T-helper 2 cell (primary cell): ENCODE measurements at places on chromosomes 1 and 21.

- DNase-seq: peak; percentile 52
Measured at GRCh38 chr1:10217748-10218441, 7.5 kb downstream of the KIF1B start.

DNA sequence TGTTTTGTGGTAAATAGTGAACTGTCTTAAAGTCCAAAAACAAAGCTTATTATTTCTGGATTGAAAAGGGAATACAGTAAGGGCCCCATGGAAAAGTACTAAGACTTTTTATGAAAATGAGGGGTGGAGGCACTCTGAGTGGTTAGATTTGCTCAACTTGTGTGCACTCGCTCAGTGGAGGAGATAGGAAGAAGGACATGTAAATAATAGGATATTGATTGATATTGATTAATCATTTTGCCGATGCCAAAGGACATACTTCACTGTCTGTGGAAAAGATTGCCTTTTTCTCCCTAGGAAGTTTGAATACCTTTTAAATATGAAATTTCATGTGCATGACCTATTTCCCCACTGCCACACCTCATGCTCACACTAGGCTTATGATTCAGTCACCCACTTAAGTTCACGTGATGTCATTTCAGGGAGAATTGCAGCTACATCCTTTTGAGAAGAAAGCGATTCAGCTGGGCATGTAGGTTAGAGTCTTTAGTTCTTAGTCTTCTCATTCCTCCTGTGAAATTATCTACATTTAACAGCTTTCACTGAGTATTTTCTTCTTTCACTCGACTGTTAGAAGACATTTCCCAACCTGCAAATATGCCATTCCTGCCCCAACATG is 5.0 kb downstream of the MTR start:
- no peak for DNase-seq

DNA sequence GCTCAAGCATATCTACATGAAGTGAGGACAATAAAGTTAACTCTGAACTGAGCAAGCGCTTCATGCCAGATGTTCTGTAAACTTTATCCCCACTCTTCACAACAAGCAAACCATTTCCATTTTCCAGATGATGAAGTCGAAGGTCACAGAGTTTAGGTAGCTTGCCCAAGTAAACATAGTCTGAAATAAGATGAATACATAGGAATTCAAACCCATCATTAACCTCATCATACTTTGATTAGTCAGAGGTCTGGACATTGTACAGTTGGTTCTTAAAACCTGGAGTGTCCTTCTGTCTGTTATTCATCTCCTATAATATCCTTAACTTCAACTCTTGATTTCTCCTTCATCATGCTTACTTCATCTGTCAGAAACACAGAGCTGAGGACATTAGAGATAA is 180.3 kb upstream of the C8B start:
- DNase-seq: no peak

GRCh38 chr21:25171438-25171837 is 435.8 kb downstream of the MRPL39 start:
- no peak for DNase-seq

DNA sequence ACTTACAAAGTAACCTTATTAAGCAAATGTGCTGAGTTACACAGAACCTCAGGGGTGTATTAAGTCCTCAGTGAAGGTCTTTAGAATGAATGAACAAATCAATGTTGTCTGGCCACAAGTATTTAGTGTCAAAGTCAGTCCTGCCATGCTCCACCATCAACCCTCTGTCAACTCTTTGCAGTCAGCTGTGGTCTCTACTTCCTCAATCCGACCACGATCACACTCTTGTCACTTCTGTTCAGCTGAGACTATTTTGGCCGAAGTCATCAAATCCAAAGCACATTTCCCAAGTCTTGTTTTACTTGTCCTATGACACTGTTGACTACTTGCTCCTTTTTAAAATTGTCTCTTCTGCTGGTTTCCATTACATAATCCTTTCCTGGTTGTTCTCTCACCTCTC is 173.5 kb downstream of the ST6GALNAC5 start:
- DNase-seq: no peak

DNA sequence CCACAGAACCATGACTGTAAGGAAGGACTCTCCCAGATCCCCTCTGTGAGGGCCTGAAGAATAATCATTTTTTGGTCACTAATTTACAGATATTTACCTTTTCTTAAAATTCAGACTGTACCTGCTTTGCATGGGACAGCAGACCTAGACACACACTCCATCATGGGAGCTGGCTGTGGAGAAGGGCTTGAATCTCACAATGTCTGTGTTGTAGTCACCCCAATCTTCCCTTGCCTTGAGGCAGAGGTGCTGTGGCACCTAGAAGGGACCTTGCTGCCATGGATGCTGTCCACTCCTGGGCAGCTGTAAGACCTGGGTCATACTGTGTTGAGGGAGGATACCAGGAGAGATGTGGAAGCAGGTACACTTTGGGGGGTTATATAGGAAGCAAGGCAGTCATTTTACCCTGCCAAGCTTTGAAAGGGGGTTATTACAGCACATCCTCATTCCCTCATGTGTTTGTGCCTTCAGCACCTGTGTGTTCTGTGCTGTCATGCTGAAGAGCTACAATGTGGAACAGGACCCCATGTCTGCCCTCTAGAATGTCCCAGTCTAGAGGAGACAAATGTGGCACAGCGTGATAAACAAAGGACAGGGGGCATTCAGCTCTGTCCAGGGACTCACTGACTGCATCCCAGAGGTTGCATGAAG is 27.1 kb downstream of the TRAF5 start:
- DNase-seq: no peak

DNA sequence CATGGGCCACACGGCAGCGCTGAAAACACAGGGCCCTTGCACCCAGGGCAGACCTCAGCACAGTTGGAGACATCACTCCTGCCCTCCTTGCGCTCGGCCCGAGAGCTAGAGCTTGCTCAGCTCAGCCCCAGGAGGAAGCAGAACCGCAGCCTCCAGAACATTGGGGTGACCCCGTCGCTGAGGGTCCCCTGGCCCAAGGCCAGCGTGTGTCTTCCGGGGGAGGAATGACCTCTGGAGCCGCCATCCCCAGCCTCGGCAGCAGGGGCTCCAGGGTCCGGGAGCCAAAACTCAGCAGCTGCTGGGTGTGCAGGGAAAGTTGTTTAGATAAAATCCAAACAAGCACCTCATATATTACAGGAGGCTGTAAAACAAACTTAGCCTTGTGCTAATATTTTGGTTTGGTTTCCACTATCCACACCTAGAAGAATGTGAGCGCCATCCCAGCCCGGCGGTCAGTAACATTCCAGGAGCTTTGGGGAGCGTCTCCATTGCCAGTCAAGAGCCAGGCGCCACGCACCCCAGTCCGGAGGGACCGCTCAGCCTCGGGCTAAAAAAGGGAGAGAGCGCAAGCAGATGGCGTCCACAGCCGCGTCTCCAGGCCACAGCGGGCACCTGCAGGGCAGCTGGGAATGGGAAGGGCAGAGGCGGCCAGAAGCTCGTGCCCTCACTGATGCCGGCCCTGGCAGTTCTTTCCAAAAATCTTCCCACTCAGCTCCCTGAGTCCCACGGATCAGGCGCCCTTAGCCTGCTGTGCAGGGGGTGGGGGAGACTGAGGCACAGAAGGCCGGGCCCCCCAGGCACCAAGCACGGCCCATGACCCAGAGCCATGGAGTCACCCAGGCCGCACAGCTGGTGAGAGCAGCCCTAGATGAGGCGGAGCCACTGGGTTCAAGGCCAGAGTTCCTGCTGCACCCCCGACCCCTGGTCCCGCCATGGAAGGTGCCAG is 52.0 kb downstream of the SLX9 start:
- no peak for DNase-seq

DNA sequence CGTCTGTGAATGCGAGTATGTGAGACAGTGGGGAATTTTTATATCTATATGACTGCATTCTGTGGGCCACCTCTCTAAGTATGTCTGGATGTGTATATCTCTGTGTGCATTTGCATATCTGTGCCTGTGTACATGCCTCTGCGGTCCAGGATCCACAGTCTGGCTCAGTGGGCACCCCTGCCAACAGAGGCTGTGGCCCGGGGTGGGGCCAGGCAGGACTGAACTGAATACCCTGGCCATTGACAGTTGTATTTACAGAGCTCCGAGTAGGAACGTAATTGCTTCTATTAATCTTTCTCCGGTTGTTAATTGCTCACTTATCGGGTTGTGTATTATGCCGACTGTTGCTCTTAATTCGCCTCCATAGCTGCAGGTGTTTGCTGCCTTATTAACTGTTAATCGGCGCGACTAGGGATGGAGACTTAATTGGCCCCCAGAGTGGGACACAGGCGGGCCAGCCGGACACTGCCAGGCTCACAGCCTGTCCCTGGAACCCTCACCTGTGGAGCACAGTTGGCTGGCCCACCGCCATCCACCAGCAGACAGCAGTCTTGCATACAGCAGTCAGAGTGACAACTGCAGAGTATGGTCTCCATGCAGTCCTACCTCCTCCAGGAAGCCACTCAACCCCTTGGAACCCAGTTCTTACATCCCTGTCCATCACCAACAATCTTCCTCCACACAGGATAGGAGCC is 22.4 kb upstream of the ADGRB2 start:
- DNase-seq: no peak

DNA sequence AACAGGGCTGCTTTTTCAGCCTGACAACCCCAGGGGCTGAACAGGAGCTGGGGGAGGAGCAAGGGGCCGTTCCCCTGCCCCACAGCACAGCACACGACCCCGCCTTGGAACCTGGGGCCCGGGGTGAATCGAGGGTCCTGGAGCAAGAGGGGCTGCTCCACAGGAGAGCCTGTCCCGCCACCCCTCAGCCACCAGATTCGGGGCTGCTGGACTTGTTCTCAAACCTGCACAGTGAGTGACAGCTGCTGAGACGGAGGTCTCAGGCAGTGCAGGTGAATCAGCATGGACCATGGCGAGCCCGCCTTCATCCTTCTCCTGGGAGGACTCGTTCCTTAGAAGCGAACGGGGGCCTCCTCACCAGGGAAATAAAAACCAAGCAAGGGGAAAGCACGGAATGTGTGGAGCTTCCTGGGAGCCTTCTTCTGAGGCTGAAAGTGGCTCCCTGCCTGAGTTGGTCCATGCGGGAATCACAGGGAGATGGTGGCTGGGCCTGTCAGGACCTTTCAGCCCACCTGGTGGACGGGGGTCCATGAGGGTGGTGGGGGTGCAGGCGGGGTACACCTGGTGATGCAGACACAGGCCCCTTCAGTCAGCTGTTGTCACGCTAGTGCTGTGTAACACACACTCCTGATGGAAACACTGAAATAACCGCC is 125.4 kb downstream of the SIK1 start:
- DNase-seq: no peak

- DNase-seq: no peak
Measured at GRCh38 chr1:29551123-29551936, 315.0 kb downstream of the PTPRU start.

- DNase-seq: no peak
Measured at GRCh38 chr1:226888816-226889215, 18.4 kb downstream of the PSEN2 start.

DNA sequence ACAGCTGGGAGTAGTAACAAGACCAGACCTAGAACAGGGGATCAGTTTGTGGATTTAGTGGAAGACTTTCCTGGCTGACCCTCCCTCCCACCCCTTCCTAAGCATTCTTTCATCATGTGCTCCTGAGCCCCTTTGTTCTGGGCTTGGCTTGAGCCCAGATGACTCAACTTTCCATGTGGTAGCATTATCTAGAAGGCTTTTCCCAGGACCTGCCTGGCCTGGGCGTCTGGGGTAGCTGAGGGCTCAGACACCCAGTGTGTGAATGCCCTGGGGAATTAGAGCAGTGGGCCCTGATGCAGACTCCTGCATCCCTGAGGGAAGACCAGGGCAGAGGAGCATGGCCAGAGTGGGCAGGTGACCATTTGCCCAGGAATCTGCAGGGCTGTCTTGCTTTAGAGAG is 44.1 kb upstream of the TSPAN2 start:
- DNase-seq: no peak

DNA sequence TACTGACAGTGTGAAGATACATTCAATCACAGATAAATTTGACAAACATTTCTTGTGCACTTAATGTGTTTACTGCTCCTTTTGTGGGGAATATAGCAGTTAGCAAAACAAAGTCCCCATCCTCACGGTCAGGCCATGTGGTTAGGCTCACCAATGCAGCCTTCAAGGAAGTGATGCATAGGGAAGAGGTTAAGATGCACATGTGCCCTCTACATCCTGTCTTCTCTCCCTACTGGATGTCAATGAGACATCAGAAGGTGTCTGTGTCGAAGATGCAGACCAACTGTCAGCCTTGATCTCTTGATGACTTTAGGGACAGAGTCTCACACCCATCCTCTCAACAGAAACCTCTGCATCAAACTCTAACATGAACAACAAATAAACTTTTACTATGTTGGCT is 78.7 kb downstream of the FH start:
- no peak for DNase-seq

DNA sequence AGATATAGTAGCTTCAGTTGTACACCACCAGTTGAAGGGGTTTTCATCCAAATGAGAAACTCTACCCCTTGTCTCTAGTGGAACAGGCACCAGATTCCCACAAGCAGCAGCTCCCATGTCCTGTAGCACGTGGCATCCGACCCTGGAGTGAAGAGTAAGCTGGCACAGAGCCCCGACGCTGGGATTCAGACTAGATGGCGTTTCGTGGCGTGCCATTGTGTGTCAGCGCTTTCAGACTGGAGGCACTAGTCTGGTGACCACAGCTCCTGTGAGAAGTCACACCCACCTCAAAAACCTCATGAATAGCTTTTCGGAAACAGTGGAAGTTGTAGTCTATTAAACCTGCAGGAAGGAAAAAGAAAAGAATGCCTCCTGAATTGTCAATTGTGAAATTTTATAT is 20.2 kb downstream of the RRAGC start:
- no peak for DNase-seq

DNA sequence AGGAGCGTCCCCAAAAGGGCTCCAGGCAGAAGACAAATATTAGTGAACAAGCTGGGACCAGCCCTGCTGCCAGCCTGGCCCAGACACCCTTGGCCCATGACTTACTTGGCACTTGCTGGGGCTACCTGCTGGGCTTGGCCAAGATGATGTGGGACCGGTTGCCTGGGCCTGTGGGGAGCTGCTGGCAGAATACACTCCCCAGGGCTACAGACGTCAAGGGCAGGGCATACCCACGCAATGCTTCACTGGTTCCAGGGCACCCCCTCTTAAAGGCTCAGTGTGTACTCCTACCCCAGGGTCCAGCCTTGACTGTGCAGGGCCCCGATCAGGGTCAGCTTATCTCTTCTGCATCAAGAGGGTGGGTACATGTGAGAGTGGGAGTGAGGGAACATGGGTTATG is 106.5 kb upstream of the SLC2A1 start:
- DNase-seq: no peak
